Osteocyte (in vitro differentiated cells): ENCODE measurements at places on chromosomes 7 and 10. TPM values are rescaled to one million over a fixed set of nuclear protein-coding genes. Genes with fewer than 3 reads are reported as not detected.

Gene TRRAP
- total RNA-seq: 48.5 and 56.0 TPM in 2 replicates

GRCh38 chr10:114195079-114195478, 15.9 kb downstream of the TDRD1 start:
- H3K4me3 ChIP-seq: no peak overlapping the region
- DNase-seq: no peak
- H3K27ac ChIP-seq: no peak overlapping the region
- H3K4me1 ChIP-seq: no peaks in the 10 kb centered on the region
- H3K36me3 ChIP-seq: no peaks in the 10 kb centered on the region
- H3K27me3 ChIP-seq: peaks cover 73% of the 10 kb centered on the region

Gene PDZD7
- 1.9 and 2.1 TPM in 2 replicates for total RNA-seq

Gene TMEM270
- not detected in 2 replicates for total RNA-seq

Gene C10orf105
- not detected in 2 replicates for total RNA-seq

GRCh38 chr7:37235813-37236212, 212.9 kb downstream of the ELMO1 start:
- no peak for DNase-seq
- H3K27ac ChIP-seq: no peak overlapping the region
- no peaks in the 10 kb centered on the region for H3K4me1 ChIP-seq
- no peaks in the 10 kb centered on the region for H3K36me3 ChIP-seq
- no peak overlapping the region for H3K4me3 ChIP-seq

GRCh38 chr7:85708221-85708620, 521.4 kb upstream of the SEMA3D start:
- no peaks in the 10 kb centered on the region for H3K27me3 ChIP-seq
- no peak for DNase-seq
- no peaks in the 10 kb centered on the region for H3K36me3 ChIP-seq
